Osteoblast (primary cell): ENCODE measurements at places on chromosomes 3 and 15.

DNA sequence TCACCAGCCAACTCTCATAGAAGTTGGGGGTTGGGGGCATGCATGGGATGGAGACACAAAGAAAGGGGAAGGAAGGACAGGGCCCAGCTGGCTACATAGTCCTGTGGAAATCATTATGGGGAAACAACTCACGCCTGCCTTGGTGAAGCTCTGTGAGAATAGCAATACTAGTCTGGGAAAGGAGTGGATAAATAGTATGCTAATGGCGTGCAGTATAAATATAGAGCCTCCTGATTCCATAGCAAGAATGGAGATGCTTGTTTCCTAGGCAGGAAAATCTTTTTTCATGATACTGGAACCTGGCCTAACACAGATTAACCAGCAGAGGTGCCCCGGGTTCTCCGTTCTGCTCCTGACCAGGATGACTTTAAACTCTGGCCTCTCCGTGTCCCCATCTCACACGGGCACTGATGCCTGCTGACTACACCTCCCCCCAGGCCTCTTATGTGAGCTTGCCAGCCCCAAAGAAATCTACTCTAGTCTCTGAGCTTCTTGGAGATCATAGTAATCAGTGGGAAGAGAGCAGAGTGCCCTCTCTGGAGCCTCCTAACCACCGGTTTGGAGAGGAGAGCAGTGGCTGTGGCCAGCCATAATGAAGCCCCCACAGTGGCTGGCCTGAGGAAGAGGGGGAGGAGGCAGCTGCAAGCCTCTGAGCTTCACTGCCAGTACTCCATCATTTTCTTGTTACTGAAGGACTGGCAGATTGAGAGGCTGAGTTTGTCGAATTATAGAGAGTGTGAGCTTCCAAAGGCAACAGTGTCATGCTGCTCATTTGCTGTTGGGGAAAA, 355.0 kb upstream of the SEMA6D start:
- H3K27me3 ChIP-seq = no peaks in the 10 kb centered on the region
- H3K36me3 ChIP-seq = no peaks in the 10 kb centered on the region
- no peaks in the 10 kb centered on the region for H3K4me1 ChIP-seq
- no peak overlapping the region for H3K27ac ChIP-seq
- DNase-seq = peak; percentile 34
- H3K4me3 ChIP-seq = no peak overlapping the region

- no peaks in the 10 kb centered on the region for H3K27me3 ChIP-seq
- no peaks in the 10 kb centered on the region for H3K36me3 ChIP-seq
- peak overlapping the region; percentile 92 for H3K27ac ChIP-seq
- peak overlapping the region; percentile 7 for H3K4me3 ChIP-seq
- H3K4me1 ChIP-seq = peaks cover 31% of the 10 kb centered on the region
- DNase-seq = peak; percentile 79
These were observed 227.4 kb upstream of the DCBLD2 start for GRCh38 chr3:99128725-99129505.

GRCh38 chr15:101295607-101296161, 636 bp upstream of the SNRPA1 start:
- H3K36me3 ChIP-seq = peaks cover 12% of the 10 kb centered on the region
- DNase-seq = peak; percentile 80
- H3K27me3 ChIP-seq = no peaks in the 10 kb centered on the region
- peak overlapping the region; percentile 97 for H3K4me3 ChIP-seq

DNA sequence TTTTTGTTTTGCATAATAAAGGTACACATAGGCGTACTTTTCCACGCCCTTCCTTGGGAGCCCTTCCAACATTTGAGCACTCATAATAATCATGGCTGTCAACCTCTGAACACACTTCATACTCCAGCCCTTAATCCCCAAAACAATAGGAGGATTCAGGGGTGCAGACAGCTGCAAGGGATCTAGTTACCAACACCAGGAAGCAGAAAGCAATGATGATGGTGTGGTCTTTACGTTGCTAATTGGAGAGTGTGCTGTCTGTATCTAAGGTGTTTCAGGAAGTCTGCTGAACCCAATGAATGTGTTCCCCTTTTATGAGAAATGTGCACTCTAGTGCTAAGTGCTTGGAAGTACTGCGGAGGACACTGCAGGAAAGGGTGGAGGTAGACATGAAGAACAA, 60.3 kb upstream of the PDZRN3 start:
- H3K27me3 ChIP-seq = no peaks in the 10 kb centered on the region
- H3K4me1 ChIP-seq = peaks cover 11% of the 10 kb centered on the region
- no peak overlapping the region for H3K27ac ChIP-seq
- no peak for DNase-seq
- no peaks in the 10 kb centered on the region for H3K36me3 ChIP-seq
- no peak overlapping the region for H3K4me3 ChIP-seq

DNA sequence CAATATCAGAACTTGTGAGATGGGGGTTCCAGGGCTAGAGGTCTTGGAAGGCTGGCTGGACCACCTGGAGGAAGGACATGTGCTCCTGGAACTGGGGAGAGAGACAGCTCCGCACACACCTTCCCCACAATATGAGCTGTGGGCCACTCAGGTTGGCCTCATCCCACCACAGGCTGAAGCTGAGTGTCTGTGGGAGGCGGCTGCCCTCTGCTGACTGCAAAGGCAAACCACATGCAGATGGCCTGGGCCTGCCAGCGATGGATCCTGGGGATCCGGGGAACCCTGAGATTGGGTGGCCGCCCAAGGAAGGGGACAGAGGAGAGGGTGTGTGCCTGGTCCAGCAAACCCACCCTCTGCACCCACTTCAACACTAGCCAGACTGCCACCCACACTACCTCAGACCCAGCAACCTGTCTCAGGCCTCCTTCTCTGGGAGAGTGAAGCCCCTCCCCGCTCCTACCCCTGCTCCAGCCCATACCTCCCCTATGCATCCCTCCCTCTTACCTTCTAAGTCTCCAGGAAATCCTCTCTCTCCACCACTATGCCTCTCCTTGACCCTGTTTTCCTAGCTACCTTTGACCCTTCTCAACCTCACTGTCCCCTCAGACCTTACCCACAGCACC, 44.8 kb downstream of the CYP11A1 start:
- no peaks in the 10 kb centered on the region for H3K36me3 ChIP-seq
- no peak overlapping the region for H3K4me3 ChIP-seq
- peak; percentile 94 for DNase-seq
- H3K4me1 ChIP-seq = peaks cover 20% of the 10 kb centered on the region
- H3K27me3 ChIP-seq = peaks cover 3% of the 10 kb centered on the region

- DNase-seq = no peak
- peaks cover 9% of the 10 kb centered on the region for H3K27me3 ChIP-seq
- H3K4me3 ChIP-seq = no peak overlapping the region
- no peak overlapping the region for H3K27ac ChIP-seq
These were observed 172.3 kb upstream of the OSBPL11 start for GRCh38 chr3:125767641-125768040.
